ENCODE measurements at places on chromosomes 12 and 14. TPM values are rescaled to one million over a fixed set of nuclear protein-coding genes. Genes with fewer than 3 reads are reported as not detected.

Gene GPD1
- total RNA-seq: 12.2 TPM

Gene PLXNC1
- total RNA-seq: 1.8 TPM

Gene TAS2R9
- not detected for total RNA-seq

Gene ASB2
- 58.6 TPM for total RNA-seq

Gene LGR5
- 1.5 TPM for total RNA-seq

Gene TMCC3
- total RNA-seq: 11.0 TPM

Gene BATF
- total RNA-seq: not detected

Gene SINHCAF
- total RNA-seq: 10.9 TPM

Gene CRIP1
- 106 TPM for total RNA-seq

Gene STON2
- total RNA-seq: 54.0 TPM

Gene TBC1D30
- 53.0 TPM for total RNA-seq
